ENCODE measurements at places on chromosomes 5 and 9.

GRCh38 chr5:62653864-62654575 lies 75.4 kb downstream of the LRRC70 start:
- DNase-seq, result no peak

- no peak for DNase-seq
These were observed 32.5 kb upstream of the SCAMP1 start for GRCh38 chr5:78327761-78328510.

DNA sequence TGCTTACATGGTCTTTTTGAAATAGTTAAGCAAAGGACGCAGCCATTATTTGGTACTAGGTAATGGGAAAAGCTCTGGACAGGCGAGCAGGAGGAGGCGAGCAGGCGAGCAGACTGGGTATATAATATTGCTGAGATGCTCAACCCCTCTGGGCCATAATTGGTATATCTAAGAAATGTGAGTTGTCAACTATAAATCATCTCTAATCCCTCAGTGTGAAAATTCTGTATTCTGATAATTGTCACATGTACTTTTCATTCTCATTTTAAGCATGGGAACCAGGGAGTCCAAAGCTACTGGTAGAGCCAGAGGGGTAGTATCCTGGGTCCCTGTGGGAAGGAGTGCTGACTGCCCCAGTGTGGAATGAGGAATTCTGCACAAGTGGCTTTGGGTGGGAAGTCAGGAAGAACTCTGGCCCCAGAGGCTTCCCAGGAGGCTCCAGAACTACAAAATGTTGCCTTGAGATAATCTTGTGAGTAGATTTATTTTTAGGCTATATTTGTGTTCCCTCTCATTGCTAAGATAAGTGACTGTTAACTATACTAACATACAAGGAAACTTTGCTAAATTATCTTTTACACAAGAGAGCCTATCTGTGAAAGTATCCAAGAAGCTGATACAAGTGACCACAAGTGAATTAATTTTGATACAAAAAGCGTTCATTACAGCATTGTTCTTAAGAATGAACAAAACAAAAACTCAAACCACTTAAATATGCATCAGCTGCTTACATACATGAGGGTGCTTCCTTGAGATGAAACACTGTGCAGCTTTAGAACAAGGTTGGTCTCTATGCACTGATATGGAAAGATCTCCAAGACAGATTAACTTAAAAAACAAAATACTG lies 70.5 kb upstream of the TNFAIP8 start:
- no peak for DNase-seq

- no peak for DNase-seq
These were observed 9.5 kb downstream of the SPRY4 start for GRCh38 chr5:142315096-142315900.

DNA sequence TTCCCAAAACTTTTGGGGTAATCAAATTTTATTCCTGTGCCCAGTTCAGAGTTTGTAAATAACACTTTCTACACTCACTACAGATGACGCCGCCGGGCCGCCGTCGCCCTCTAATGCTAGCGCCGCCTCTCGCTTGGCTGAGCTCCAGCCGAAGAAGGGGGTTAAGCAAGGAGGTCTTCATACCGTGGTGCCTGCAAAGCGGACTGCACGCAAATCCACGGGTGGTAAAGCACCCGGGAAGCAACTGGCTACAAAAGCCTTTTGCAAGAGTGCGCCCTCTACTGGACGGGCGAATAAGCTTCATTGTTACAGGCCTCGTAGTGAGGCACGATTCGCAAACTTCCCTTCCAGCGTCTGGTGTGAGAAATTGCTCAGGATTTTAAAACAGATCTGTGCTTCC lies 280.4 kb downstream of the MEF2C start:
- no peak for DNase-seq

DNA sequence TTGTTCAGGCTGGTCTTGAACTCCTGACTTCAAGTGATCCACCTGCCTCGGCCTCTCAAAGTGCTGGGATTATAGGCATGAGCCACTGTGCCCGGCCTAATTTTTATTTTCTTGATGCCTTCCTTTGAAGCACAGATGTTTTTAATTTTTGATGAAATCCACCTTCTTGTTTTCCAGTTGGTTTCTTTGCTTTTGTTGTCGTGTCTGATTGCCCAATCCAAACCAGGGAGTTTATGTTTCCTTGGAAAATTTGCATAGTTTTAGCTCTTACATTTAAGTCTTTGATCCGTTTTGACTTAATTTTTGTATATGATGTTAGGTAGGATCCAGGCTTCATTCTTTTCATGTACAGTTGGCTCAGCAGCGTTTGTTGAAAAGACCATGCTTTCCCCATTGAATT lies 15.2 kb downstream of the EHMT1 start:
- no peak for DNase-seq

GRCh38 chr9:23823986-23824829 lies 1.8 kb downstream of the ELAVL2 start:
- DNase-seq, result no peak

- no peak for DNase-seq
These were observed 900.6 kb upstream of the CDH9 start for GRCh38 chr5:27938989-27939388.

- DNase-seq, result no peak
These were observed 942 bp downstream of the DCANP1 start for GRCh38 chr5:135446206-135446605.

DNA sequence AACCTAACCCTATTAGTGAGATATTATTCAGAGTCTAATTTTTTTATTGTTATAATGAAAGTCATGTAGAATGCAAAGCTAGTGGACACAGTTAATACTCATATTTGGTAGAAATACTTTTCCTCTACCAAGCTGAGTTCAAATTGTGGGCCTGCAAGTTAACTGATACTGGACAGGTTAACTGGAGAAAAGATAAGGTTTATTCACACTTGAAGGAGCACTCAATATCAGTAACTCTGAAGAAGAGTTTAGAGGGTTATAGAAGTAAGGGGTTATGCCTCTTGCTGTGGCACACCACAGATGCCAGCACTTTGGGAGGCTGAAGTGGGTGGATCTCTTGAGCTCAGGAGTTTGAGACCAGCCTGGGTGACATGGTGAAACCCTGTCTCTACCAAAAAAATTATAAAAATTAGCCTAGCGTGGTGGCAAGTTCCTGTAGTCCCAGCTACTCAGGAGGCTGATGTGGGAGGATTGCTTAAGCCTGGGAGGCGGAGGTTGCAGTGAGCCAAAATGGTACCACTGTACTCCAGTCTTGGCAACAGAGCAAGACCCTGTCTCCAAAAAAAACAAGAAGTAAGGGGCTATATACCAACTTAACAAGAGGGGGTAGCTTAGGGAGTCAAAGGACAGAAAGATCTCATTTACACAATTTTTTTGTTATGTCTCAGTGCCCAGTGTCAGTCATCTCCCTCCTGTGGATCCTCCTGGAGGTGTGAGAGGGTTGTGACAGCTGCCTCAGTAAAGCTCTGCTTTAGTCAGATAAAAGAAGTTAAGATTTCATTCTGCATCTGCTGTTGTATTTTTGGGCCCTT lies 121.2 kb upstream of the GRHPR start:
- no peak for DNase-seq
